ENCODE measurements at places on chromosomes 4 and X.

DNA sequence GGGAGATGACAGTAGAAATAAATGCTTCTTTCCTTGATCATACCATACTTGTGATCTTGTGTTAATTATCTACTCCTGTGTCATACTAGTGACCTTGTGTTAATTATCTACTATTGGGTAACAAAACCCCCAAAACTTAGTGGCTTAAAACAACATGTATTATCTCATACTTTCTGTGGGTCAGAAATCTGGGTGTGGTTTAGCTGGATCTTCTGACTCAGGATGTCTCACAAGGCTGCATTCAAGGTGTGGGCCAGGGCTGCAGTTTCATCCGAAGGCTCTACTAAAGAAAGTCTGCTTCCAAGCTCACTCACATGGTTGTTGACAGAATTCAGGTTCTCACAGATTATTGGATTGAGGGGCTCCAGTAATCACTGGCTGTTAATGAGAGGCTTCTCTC is 70.3 kb upstream of the NDP start:
- DNase-seq: no peak

- no peak for DNase-seq
Observed at GRCh38 chr4:25449688-25450087, 72.6 kb downstream of the ANAPC4 start.

- DNase-seq: no peak
Observed at GRCh38 chr4:1812720-1813119, 19.6 kb downstream of the FGFR3 start.

DNA sequence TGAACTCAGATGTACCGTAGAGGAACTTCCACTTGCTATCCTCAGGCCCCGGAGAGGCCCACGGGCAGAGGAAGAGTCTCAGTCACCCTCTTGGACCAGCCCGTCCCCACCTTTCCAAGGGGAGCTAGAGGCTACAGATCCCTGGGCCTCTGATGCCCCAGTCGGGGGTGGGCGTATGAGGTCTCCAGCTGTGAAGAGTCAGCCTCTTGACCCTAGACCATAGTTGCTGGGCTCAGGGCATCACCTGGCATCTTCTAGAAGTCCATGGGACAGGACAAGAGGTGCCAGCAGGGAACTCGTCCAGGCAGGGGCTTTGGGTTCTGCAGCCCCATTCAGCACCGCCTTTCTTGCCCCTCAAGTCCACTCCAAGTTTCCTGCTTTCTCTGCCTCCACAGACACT is 11.6 kb downstream of the SASH3 start:
- no peak for DNase-seq

- DNase-seq: no peak
Observed at GRCh38 chr4:186939226-186939625, 215.6 kb upstream of the FAT1 start.

DNA sequence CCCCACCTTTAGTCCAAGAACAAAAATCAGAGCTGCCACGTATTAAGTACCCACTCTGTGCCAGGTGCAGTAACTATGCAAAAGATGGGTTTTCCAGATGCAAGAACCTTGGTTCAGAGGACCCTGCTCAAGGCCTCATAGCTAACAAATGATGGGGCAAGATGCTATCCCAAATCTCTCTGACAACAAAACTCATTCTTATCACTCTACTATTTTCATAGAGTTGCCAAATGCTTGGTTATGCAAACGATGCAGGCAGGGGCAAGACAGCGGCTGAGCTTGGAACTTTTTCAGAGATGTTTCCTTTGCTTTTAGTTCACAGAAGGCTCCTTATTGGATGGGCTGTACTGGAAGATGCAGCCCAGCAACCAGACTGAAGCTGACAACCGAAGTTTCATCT is 30.5 kb downstream of the PKD2 start:
- DNase-seq: no peak

Measured in RPMI7951 (cell line).